Activated naive CD4-positive, alpha-beta T cell treated with anti-CD3 and anti-CD28 coated beads, Interleukin-2, amount 10 ng/mL, durations not matched to agents 5 hours and 36 hours (primary cell): ENCODE measurements at places on chromosomes 2 and 18. TPM values are rescaled to one million over a fixed set of nuclear protein-coding genes. Genes with fewer than 3 reads are reported as not detected.

The TUBA3D gene
- total RNA-seq = not detected

The PCARE gene
- total RNA-seq = not detected

The HTR2B gene
- not detected for total RNA-seq

The BOLL gene
- not detected for total RNA-seq

The PTPRN gene
- total RNA-seq = not detected

The FNDC4 gene
- not detected for total RNA-seq

The GAD1 gene
- total RNA-seq = 0.38 TPM

The KCNK3 gene
- not detected for total RNA-seq

The BMP10 gene
- total RNA-seq = not detected

The SERPINB2 gene
- total RNA-seq = not detected

The IER3IP1 gene
- 9.6 TPM for total RNA-seq

The ZNF396 gene
- 0.98 TPM for total RNA-seq

The RESP18 gene
- not detected for total RNA-seq

The GBX2 gene
- not detected for total RNA-seq

The SERPINB12 gene
- not detected for total RNA-seq

The HOXD13 gene
- not detected for total RNA-seq

The GNLY gene
- 26.3 TPM for total RNA-seq

The GREB1L gene
- not detected for total RNA-seq

The ABCG5 gene
- total RNA-seq = not detected

The SIX2 gene
- not detected for total RNA-seq

The TMEM214 gene
- 69.5 TPM for total RNA-seq
